ENCODE measurements at places on chromosomes 7 and 10. TPM values are rescaled to one million over a fixed set of nuclear protein-coding genes. Genes with fewer than 3 reads are reported as not detected.

GRCh38 chr7:24709585-24710360 lies 47.5 kb downstream of the GSDME start:
- H3K4me1 ChIP-seq: no peaks in the 10 kb centered on the region
- no peaks in the 10 kb centered on the region for H3K27me3 ChIP-seq
- H3K4me3 ChIP-seq: no peak overlapping the region
- no peaks in the 10 kb centered on the region for H3K36me3 ChIP-seq
- H3K27ac ChIP-seq: no peak overlapping the region

DNA sequence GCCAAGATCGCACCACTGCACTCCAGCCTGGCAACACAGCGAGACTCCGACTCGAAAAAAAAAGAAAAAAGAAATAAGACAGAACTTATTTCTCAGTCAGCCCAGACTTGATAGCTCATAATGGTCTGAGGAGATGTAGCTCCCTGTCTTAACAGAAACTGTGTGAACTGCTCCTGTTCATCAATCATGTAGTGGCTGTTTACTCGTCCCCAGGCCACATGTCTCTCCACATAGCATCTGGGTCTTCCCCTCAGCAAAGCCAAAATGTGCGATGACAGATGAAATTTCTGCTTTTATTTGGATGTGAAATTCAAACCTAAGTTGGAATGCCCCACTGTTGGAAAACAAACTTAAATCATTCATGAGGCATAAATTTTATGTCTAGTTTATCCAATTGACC lies 219.0 kb downstream of the CACNA2D1 start:
- H3K27me3 ChIP-seq: no peaks in the 10 kb centered on the region
- H3K36me3 ChIP-seq: no peaks in the 10 kb centered on the region
- DNase-seq: no peak
- H3K4me1 ChIP-seq: no peaks in the 10 kb centered on the region

DNA sequence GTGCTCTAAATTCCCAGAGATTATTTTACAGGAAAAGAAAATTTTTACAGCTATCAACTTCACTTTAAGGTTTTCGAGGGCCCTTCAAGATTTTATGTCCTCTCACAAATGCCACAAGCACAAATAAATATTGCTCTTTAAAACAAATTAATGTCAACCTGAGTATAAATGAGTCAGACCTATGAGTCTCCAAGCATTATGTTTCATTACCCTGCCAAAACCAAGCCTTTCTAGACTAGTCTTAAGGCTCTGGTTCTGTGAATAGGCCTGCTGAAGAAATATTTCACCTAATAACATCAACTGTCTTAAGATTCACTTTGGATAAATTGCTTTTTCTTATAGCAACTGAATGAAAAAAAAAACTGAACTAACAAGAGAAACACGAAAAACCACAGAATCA lies 153.0 kb downstream of the PDE1C start:
- no peak for DNase-seq
- H3K4me1 ChIP-seq: no peaks in the 10 kb centered on the region
- no peak overlapping the region for H3K27ac ChIP-seq

GRCh38 chr10:124143721-124144120 lies 50.3 kb upstream of the CHST15 start:
- H3K4me3 ChIP-seq: no peak overlapping the region
- DNase-seq: no peak
- no peak overlapping the region for H3K27ac ChIP-seq
- peaks cover 6% of the 10 kb centered on the region for H3K4me1 ChIP-seq
- no peaks in the 10 kb centered on the region for H3K27me3 ChIP-seq

Gene KMT2C
- 73.6 TPM for total RNA-seq

Data from breast epithelium (tissue), 4 donors.